ENCODE measurements at places on chromosomes 11 and 22.

DNA sequence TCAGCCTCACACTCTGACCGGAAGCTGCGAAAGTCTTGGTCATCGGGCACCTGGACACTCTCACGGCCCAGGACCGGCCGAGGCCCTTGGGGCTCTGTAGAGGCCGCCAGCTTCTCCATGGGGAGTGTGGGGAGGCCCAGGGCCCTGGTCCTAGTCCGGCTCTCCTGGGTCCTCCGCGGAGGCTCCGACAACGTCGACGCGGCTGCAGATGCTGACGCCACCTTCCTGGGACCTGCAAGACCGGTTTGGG lies 12.9 kb downstream of the STARD10 start:
- no peak for DNase-seq

- no peak for DNase-seq
Observed at GRCh38 chr22:27220339-27220738, 563.0 kb downstream of the MIAT start.

DNA sequence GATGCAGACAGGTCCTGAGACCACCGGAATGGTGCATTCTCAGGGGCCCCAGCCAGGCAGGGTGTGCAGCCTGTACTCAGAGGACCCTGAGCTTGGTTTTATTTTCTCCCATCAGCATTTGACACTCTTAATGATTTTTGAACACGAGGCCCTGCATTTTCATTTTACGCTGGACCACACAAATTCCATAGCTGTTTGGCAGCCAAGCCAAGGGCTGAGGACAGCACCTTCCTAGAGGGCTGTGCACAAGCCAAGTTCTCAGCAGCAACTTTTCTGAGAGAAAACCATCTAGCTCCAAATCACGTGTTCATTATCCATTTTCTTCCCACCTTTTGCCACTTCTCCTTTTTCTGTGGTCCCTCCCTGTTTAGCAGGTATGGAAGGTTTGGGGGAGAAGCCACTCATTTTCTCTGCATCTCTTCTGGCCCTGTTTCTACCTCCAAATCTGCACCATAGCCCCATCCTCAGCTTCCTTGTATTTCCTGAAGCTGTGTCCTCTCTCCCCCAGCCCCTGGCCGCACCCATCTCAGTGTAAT lies 60.4 kb downstream of the TRAF6 start:
- no peak for DNase-seq

- no peak for DNase-seq
Observed at GRCh38 chr22:32644252-32645100, 157.0 kb upstream of the TIMP3 start.

GRCh38 chr11:120212259-120212878 lies 1.5 kb downstream of the OAF start:
- no peak for DNase-seq

DNA sequence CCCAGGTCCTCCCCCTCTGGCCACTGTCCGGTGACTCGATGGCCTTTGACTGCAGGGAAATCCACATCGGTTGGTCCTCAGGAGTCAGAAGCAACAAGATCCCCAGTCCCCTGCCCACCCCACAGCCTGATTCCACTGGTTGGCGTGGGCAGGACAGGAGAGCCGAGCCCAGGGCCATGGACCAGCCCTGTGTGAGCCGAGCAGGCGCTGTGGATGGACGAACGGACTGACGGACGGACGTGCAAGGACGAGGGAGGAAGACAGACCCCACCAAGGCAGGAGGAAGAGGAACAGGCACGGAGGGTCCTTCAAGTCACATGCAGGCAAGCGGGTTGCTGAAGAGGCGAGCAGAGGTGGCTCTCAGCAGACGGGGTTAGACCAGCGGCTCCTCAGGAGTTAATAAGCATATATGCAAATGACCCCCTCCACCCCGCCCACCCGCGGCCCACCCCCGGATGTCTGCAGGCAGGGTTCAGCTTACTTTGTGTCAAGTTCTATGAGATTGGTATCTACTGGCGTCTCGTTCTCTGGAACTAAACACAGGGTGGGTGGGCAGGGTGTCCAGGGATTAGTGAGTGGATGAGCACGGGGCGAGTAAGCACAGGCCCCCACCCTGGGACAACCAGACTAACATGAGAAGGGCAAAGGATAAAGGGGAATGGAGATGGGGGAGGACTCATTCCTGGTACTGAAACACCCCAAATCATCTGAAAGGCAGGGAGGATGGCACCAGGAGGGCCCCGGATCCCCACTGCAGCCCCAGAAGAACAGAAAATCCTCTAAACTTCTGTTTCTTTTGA lies 26.8 kb downstream of the TPBGL start:
- DNase-seq, result no peak

DNA sequence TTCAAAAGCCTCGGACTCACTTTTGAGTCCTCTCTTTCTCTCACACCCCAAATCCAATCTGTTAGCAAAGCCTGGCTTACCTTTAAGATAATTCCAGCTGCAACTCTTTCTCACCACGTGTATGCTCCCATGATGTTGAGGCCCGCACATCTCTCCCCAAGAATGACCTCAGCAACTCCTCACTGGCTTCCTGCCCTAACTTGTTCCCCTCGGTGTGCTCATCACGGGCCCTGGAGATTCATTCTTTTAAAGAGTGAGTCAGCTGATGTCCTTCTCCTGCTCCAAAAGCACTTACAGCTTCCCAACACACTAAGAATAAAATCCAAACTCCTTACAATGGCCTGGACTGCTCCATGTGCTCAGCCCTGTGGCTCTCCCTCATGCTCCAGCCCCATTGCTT lies 1041.3 kb downstream of the OPCML start:
- DNase-seq, result no peak

DNA sequence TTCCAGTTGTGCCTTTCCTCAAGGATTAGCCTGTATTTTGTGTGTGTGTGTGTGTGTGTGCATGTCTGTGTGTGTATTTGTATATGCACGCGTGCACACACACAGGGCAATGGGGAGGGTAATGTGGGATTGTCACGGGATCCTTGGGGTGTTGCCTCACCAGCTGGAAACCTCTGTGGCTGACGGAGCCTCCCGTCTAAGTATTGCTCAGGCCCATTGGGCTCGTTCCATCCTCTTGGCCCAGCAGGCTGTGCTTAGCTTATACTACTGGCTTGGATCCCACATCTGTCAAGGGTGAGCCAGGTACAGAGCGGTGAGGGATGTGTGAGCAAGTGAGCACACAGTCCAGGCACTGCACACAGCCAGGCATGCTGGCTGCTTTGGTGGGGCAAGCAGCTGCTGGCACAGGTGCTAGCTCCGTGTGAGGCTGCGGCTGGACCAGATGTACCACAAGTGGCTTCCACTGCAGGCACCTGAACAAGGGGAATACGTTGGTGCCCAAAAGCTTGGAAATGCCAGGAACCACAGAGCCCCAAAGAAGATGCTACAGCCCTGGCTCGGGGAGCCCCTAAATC lies 462.8 kb downstream of the NELL1 start:
- no peak for DNase-seq

DNA sequence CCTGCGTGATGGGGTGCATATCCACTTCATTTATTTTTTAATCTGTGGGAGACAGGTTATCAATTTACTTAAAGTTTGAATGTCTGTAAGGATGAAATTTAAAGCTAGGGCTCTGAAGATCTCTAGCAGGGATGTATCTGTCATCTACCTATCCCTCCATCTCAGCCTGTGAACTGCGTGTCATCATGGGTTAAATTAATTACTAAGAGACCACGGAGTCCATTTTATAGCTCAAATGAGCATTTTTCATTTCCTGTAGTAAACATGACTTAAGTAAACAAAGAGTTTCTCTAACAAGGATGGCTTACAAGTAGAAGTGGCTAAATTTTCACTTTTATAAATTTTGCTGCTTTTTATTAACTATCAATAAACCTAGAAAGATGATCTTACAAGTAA lies 2.9 kb upstream of the GLB1L3 start:
- DNase-seq, result no peak

DNA sequence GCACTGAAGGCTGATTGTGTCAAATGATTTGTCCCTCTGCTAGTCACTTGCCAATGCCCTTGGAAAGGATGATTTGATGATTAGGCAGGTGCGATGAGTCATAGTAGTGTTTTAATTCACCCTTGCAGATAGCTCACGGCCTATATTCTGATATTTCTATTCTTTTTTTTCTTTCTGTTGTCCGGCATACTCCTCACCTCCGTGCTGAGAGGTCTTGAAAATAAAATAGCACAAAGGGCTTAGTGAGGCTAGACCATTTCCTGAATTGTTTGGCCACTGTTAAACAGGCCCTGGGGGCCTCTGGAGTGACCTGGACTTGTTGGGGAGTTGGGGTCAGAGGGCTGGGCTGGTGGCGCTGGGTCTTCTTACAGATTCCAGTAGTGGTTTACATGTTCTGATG lies 99.8 kb downstream of the ZBTB16 start:
- no peak for DNase-seq

DNA sequence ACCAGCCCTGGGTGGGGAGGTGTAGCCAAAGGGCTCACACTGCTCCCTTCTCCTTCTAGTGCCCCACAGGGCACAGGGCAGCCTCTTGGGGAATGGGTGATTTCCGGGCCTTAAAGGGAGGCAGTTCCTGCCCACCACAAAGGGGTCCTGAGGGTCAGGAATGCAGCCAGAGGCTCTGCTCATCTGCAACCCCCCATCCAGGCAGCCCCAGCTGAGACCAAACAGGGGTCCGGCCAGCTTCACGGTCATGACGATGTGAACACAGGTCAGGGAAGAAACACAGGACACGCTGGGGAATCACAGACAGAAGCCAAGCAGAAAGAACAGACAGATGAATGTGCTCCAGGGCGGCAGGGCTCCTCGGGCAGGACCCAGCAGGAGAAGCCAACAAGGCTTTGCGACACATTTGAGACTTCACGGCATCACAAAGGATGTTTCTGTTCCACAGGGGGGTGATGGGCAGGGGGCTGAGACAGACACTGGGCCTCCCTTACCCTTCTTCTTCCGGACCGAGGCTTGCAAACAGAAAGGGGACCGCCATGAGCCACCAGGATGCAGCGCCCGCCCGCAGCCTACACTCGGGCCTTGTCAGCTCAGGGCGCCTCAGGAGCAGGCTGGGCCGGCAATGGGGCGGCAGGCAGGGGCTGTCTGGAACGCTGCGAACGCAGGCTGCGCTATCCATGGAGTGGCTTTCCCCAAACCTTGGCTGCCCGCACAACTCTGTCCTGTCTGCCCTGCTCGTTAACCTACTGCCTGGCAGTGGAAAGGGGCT lies 101.9 kb downstream of the CTTN start:
- DNase-seq, result peak; percentile 67

DNA sequence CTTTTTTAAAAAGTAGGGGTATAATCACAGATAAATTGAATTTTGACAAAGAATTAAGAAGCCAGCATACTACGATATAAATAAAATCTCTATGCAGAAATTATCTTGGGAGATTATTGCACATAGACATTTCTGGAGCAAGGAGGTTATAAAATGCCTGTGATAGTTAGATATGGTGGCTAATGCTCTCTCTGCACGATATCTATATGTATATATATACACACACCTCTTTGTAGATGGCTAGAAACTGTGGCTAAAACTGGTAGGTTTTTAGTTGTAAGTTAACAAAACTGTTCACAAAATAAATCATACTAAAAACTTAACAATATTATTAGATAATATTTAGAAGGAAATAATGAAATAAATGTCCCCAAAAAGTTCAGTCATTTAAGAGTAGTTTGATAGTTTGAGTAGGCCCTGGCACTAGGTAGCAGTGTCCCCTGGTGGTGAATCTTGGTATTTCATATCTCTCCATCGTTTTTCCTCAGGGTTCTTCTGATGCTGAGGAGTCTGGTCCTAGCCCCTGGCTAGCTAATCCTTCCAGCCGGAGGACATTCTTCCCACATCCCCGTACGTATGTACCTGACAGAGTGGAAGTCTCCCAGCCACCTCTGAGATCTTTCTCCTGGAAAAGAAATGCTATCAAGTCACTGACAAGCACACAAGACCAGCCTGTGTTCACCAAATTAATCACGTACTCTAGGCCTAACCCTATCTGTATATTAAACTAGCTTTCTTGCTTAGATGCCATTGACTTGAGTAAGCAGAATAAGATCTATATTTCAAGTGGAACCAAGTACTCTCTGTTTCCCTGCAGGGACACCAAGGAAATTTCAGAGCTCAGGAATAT lies 32.2 kb downstream of the ART5 start:
- DNase-seq, result peak; percentile 56

DNA sequence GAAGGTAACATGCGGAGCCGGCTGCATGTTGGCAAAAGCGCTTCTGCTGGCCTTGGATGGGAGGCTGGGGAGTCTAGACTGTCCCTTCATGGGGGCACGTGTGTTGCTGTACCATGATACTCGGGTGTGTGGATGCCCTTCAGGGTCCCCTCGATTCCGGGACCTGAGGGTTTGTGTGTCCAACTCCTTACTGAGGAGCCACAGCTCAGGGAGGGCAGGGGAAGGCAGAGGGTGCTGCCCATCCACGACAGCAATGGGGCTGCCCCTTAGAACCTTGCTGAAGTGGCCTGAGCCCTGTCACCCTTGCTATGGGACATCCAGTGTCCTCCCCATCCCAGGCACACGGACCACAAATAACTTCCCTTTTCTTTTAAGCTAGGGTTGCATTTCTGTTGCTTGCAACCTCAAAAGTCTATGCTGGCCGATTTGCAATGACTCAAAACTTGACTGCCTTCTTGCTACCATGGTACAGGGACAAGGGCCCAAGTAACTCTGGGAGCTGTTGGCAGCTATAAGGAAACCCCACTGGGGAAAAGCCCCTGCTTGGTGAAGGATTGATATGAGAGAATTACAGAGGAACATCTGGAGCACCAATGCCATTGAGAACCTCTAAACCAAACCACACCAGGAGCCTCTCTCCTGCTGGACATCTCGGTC lies 43.8 kb downstream of the RTL6 start:
- peak; percentile 14 for DNase-seq

DNA sequence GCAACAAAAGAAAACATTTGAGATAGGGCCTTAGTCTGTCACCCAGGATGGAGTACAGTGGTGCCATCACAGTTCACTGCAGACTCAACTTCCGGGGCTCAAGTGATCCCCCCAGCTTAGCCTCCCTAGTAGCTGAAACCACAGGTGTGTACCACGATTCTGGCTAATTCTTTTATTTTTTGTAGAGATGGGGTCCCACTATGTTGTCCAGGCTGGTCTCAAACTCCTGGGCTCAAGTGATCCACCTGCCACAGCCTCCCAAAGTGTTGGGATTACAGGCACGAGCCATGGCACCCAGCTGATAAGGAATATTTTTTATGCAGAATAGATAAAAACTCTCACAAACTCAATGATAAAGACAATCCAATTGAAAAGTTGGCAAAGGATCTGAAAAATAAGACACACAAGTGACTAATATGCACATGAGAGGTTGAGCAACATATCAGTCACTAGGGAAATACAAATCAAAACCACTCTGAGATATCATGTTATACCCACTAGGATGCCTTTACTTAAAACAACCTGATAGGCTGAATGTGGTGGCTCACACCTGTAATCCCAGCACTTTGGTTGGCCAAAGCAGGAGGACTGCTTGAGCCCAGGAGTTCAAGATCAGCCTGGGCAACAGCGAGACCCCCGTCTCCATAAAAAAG lies 33.9 kb upstream of the CLTCL1 start:
- DNase-seq, result no peak

- DNase-seq, result no peak
Observed at GRCh38 chr11:72624496-72625201, 49.6 kb downstream of the PDE2A start.
